ENCODE measurements at places on chromosomes 12 and 14. TPM values are rescaled to one million over a fixed set of nuclear protein-coding genes. Genes with fewer than 3 reads are reported as not detected.

DTX3 gene
- 21.2 TPM for total RNA-seq

TAS2R9 gene
- not detected for total RNA-seq

SUOX gene
- total RNA-seq, result 5.9 TPM

TSPAN11 gene
- 0.14 TPM for total RNA-seq

OR6C75 gene
- not detected for total RNA-seq

RNASE1 gene
- 0.43 TPM for total RNA-seq

DDX55 gene
- total RNA-seq, result 25.1 TPM

NKX2-1 gene
- not detected for total RNA-seq

TSHR gene
- not detected for total RNA-seq

TMEM229B gene
- 0.43 TPM for total RNA-seq

GALNT8 gene
- not detected for total RNA-seq

DEPDC4 gene
- total RNA-seq, result 2.4 TPM

LACRT gene
- total RNA-seq, result not detected

GPR84 gene
- total RNA-seq, result not detected

SPIC gene
- not detected for total RNA-seq

IL23A gene
- not detected for total RNA-seq

CLEC6A gene
- total RNA-seq, result not detected

E2F7 gene
- total RNA-seq, result 46.2 TPM

VSX2 gene
- total RNA-seq, result not detected

SLCO1B3 gene
- total RNA-seq, result not detected

RTN1 gene
- 0.22 TPM for total RNA-seq

GLI1 gene
- total RNA-seq, result 1.1 TPM

GZMB gene
- total RNA-seq, result not detected

C1R gene
- 300 TPM for total RNA-seq

ART4 gene
- total RNA-seq, result under 0.01 TPM

VDR gene
- 57.3 TPM for total RNA-seq

FSCB gene
- 0.22 TPM for total RNA-seq

CCNB1IP1 gene
- total RNA-seq, result 44.9 TPM

PRIM1 gene
- 1.3 TPM for total RNA-seq

ORMDL2 gene
- total RNA-seq, result 26.3 TPM

Data from placental pericyte (primary cell).